ENCODE measurements at places on chromosomes 2 and 18.

DNA sequence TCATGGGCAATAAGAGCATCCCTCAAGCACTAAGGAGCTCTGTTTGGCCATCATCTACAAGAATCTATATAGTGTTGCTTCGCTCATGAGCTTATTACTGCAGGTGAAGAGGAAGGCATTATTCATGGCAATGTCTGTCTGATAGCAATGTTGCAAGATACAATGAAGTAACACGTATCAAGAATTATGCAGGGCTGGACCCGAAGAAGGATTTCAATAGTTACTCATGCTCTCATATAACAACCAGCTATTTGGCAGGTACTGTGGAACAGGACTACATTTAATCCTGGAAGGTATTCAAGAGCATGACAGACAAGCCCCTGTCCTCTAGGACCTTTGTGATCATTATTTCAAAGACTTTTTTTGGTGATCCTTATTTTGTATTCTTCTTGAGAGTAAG is 109.6 kb downstream of the LAMA3 start:
- DNase-seq, result no peak

- no peak for DNase-seq
These were observed 37.5 kb upstream of the SCN9A start for GRCh38 chr2:166413255-166413654.

GRCh38 chr2:17162713-17163112 is 355.5 kb downstream of the RAD51AP2 start:
- DNase-seq, result peak; percentile 89

DNA sequence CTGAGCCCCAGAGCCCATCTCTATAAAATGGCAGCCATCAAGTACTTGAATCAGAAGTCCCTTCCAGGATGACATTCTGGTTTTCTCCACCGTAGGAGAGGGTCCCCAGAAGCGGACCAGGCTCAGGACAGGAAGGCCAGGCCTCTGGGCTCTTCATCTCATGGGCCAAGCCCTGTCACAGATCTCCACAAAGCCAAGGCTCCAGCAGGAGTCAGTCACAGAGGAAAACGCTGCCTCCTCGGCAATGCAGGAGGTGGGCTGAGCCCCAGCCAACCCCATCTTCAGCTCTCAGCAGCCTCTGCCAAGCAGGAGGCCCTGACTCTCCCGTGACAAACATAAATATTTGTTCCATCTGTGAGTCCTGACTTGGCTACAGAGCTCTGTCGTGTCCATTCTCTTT is 39.4 kb upstream of the GPAT2 start:
- DNase-seq, result no peak

- DNase-seq, result no peak
These were observed 44.4 kb upstream of the TWSG1 start for GRCh38 chr18:9290156-9290555.

DNA sequence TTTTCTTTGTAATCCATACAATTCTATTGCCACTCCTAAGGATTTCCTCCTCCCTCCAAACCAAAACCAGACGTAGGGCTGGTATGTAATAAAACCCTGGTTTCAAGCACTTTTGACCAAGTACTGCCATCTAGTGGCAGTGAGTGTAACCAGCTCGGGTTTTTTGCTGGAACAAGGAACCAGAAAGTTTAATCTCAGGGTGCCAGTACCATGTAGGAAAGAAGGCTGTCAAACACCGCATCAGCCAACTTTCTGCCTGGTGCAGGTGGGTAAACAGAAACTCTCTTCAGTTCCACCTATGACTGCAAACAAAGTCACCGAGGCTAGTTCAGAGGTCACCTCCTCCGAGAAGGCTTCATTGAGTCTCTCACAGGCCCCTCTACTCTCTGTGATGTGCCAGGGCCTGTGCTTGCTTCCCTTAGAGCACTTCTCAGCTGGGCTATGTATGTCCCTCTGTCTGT is 10.2 kb upstream of the THNSL2 start:
- DNase-seq, result peak; percentile 60

DNA sequence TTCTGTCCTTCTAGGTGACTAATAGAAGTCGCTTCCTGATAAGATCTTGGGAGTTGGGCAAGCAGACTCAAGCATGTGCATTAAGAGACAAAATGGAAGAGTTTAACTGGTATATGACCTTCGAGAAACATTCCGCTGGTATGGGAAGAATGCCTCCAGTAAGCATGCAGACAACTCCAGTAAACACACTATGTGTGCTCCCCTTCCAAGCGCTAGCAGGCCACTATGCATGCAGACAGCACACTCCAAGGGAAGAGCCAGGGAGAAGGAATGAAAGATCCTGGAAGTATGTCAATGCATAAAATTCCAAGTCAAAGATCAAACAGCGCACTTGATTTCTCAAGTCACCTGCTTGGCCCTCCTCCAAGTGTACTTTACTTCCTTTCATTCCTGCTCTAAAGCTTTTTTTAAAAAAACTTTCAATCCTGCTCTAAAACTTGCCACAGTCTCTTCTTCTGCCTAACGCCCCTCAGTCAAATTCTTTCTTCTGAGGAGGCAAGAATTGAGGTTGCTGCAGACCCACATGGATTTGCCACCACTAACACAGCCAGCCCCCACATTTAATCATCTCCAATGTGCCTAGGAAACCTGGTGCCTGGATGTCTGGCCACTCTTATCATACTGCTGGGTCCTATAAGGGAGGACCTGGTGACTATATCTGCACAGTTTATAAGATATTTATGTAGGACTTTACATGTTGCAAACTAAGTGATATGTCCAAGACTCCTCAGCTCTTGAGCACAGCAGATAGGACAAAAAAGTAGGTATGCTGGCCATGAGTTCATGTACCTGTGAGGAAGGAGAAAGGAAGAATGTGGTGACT is 239.8 kb downstream of the PDE11A start:
- DNase-seq, result no peak

DNA sequence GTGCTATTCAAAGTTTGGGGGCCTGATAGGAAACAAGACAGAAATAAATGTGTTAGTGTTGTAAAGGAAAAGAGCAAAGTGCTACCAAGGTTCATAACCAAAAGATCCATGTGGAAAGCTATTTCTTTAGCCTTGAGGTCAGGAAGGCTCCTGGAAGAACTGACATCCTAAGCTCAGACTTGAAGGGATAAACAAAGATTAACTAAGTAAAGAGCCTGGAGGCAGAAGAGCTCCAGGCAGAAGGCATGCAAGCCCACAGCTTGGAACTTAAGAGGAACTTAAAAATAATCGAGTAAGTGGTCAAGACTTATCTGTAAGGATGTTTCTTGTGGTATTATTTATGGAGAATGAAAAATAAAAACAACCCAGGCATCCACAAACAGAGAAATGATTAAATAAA is 245.0 kb upstream of the MGAT5 start:
- DNase-seq, result no peak

DNA sequence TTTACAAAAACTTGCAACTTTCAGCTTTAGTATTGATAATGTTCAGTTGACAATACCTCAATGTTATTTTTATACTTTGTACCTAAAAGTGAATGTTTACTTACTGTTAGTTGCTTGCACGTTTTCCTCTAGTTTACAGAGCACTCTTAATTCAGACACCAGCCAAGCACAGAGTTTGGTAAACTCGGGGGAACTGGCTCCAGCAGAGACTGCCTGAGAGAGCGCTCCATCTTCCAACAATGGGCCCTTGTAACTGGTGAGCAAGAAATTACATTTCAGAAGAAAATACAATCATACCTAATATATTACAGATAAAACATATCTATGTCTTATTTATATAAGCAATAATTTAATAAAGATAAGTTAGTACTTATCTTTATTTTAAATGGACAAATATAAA is 3.7 kb downstream of the FAM98A start:
- no peak for DNase-seq

DNA sequence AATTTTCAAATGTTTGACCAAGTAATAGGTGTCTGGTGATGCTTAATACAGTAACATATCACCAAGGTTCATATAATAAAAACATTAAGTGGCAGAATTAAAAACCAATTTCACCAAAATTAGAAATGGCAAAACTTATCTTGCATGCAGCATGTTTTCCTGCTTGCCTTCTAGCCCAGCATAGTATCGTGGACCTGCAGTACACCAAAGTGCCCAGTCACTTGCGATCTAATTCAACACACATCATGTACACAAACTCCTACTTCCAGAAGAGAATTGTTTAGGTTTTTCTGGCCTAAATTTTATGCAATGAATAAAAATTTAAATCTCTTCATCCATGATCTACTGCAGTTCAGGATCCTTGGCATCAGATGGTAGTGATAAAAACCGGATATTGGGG is 28.9 kb downstream of the LPIN2 start:
- no peak for DNase-seq

- peak; percentile 60 for DNase-seq
These were observed 868 bp downstream of the INO80D start for GRCh38 chr2:206084870-206085741.

- DNase-seq, result no peak
These were observed 53.6 kb upstream of the RFX8 start for GRCh38 chr2:101528501-101528900.

GRCh38 chr2:204604061-204604460 is 58.8 kb downstream of the PARD3B start:
- DNase-seq, result no peak

GRCh38 chr2:136916131-136916530 is 150.8 kb downstream of the THSD7B start:
- DNase-seq, result no peak

DNA sequence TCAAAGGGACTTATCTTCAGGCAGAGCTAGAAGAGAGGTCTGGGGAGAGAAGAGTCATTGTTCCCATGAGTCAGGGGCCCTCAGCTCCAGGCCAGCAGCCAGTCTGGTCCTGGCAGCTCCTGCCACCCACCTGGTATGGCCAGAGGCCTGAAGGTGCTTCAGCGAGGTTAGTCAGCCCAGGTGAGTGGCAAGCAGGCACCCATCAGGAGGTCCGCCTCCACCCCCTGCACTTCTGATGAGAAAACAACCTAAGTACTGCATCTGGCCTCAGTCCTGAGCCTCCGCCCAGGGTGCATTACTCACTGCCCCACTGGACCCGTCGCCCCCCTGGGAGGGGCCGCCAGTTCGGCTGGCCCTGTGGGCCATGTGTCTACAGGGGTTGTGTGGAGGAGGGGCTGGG is 130.2 kb downstream of the INHBB start:
- no peak for DNase-seq

DNA sequence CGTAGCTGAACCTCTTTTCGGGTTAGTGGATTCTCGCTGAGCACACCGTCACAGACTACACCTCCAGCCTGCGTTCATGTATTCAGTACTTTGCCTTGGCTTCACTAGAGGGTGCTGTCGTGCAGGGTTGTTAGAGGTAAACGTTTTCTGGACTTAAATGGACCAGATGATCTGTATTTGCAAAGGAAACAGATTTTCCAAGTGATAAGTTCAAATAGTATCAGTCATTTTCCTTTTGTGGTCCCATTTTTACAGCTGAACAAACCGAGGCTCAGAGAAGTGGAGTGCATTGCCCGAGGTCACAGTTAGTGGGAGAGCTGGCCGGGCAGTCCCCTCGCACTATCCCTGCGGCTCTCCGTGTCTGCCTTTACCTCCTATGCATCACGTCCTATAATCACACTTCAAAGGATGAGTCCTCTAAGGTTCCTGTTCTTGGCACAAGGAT is 125.9 kb downstream of the MAP4K4 start:
- DNase-seq, result peak; percentile 24

DNA sequence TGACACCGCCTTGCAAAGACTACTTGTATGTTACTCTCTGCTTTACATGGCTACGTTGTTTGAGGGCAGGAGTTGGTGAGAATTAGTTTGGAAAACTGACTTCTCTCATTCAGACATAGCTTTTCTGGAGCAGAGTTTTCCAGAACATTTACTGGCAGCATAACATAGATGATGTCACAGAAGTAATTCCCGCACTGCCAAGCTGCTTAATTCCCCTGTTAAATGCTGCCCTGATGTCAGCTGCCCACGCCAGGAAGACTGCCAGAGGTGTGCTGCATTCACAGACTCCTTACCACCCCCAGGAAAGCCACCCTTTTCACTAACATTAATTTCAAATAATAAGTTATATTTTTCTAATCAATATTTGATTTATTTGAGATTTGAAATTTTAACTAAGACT is 24.7 kb upstream of the PTPN2 start:
- DNase-seq, result no peak

DNA sequence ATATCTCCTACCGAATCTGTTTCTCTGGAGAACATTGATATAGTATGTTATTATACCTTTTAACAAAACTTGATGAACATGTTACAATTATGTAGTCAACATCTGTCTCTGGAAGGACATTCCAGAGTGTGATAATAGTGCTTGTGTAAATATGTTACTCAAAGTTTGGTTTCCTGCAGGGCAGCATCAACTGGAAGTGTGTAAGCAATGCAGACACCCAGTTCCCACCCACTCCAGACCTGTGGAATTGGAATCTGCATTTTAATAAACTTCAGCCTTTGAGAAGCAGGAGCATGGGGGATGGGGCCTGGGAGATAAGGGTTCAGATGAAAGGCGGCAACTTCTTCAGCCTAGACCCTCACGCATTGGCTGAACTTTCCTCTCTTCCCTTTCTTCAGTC is 398.9 kb downstream of the RND3 start:
- no peak for DNase-seq

GRCh38 chr2:163897799-163898198 is 162.0 kb upstream of the FIGN start:
- no peak for DNase-seq

DNA sequence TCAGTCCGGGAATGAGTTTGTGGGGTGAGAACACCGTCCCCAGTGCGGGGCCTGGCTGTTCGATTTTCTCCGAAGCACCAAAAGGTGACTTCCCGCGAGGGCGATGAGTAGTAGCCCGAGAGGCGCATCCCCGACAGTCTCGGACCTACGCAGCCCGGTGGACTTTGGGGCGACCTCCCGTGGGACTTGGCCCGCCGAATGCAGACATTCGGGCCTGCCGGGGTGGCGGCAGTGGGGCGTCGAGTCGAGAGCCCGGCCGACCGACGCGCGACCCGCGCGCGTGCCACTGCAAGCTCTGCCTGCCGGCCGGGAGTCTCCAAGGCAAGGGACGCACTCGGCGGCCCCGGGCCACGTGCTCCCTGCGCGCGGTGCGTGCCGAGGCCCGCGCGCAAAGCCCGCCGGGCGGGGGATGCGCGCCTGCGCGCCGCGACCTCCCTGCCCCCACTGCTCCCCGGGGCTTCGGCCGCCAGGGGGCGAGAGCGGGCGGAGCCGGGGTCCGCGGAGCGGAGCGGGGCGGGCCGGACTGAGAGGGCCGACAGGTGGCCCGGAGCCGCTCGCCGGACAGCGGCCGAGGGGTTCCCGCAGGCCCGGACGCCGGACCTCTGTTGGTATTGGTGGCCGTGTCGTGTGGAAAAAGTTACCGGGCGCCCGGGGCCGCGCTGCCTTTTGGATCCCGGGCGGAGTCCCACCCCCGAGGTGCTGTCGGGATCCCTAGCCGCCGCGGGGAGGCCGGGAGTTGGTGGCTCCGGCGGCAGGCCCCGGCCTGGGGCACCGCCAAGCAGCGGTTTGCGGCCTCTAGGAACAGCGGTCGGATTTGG is 1.9 kb downstream of the PTMA start:
- DNase-seq, result peak; percentile 87

GRCh38 chr2:234911271-234911670 is 40.5 kb upstream of the SH3BP4 start:
- DNase-seq, result no peak

GRCh38 chr18:26091047-26091630 is 726 bp upstream of the SS18 start:
- DNase-seq, result no peak

Data from NCI-H526 (cell line).